Stimulated activated CD8-positive, alpha-beta memory T cell treated with anti-CD3 and anti-CD28 coated beads, Interleukin-15, amount 100 ng/mL, for 24 hours (primary cell): ENCODE measurements at places on chromosomes 5 and 9.

DNA sequence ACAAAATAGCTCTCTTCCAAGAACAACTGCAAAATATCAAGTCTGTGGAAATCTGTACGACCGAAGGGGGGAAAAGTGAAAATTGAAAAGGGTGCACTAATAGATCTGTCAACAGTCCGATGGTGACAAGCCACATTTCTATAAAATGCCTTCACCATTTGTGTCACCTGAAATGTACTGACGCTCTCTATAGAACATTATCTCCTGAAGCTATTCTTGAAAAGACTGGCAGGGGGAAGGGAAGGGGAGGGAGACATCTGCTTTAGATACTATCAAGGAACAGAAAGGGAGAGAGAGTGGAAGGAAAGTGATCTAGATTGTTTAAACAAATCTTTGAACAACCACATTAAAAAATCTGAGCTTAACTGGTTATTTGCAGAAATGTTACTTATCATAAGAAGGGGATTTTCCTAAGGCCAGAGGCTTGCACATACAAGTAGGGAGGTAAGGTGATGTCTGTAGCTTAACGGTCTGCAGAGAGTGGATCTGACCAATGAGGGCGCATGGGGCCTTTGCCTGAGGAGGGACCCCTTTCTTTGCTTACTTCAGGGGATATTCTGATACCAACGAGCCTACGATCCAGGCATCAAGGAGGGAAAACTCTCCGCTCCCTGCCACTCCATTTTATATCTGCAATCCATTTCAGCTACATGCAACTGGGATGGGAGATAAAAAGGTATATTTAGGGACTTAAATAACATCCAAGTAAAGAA is 92.1 kb downstream of the CRB2 start:
- DNase-seq: no peak

- no peak for DNase-seq
Measured at GRCh38 chr5:179558932-179559283, 8.6 kb downstream of the RUFY1 start.

- DNase-seq: no peak
Measured at GRCh38 chr9:121567500-121568342, 68.1 kb upstream of the GGTA1 start.

DNA sequence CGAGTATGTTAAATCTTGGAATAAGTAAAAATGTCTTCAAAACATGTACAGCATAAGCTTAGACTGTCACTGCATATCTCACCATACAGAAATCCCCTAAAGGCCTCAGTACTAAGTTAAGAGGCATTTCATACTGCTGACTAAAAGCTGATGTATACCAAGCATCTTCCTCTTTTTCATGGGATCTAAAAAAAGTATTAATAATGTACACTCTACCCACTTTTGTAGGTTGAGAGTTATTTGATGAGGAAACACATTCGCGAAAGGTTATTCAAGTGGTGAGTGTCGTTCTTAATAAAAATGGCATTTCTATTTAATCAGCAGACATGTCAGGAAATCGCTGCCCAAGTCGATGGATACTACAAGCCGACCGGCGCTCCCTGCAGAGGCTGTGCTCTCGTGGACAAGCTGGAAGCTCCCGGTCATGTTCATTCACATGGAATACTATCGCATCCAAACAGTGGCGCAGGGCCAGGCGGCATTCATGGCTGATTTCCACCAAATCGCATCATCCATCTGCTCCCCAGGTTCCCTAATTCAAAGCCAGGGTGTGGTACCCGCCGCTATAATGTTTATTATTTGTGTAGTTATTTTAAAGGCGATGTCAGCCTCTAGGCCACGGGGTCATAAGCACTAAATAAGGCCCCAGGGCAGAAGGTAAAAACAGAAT is 724 bp downstream of the SGTB start:
- DNase-seq: no peak

GRCh38 chr9:101693546-101694336 is 44.7 kb downstream of the GRIN3A start:
- DNase-seq: no peak

- no peak for DNase-seq
Measured at GRCh38 chr5:14250748-14251701, 107.9 kb downstream of the TRIO start.

DNA sequence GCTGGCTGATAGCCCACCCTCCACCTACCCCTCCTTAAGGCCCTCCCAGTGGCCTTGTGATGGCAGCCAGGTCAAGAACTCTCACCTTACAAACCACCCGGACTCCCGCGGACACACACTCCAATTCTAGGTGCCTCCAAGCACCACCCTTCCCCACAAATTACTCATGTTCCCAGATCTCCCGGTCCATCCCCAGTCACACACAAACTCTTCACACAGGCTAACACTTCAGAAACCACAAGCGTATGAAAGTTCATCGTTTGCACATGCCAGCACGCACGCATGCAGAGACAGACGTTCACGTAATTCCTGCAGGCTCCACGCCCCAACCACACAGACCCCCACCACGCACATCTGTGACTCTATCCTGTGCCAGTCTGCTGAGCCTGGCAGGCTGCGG is 18.0 kb downstream of the NR5A1 start:
- DNase-seq: no peak

DNA sequence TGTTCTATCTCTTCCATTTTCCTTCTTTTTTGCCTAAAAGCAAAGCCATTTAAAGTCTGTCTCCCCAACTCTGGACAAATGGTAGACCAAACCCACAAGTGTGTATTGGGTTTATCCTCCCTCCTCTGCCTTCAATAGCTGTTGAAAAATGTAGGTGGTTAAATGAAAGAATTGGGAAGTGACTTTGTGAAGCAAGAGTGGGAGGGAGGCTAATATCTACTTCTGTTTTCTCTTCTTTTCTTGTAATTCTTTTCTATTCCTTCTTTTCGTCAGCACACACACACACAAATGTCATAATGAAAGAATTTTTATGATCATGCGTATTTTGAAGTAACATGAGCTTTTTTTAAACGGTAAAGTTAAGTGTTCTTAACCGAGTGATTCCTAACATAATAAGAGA is 3.8 kb downstream of the CCDC152 start:
- DNase-seq: no peak

- no peak for DNase-seq
Measured at GRCh38 chr9:17578911-17579793, at the start of gene SH3GL2. Gene SH3GL2 (plus strand): TSS chr9:17579066.

DNA sequence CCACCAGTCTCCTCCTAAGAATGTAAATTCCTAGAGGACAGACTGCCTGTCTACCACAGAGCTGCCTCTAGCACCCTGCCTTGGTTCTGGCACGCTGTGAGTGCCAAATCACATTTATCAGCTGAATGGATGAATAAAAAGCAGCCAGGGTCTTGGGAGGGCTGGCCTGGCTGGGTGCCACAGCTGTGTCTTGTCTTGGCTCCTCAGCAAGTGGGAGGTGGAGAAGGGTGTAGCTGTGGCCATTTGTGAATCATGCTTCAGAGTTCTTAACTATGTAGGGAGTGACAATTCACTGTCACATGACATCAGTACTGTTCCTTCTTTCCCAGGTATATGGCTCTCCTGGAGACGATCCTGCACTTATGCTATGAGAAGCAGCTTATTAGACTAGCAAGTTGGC is 70.6 kb downstream of the DCP2 start:
- DNase-seq: no peak
